ENCODE measurements at places on chromosomes 6 and 20.
A peak's percentile ranks its signal among the peaks of the same experiment; 100 is the strongest.

GRCh38 chr6:22240025-22240424 is 56.8 kb downstream of the PRL start:
- no peak for DNase-seq

- no peak for DNase-seq
Observed at GRCh38 chr6:169335301-169335700, 81.7 kb upstream of the THBS2 start.

DNA sequence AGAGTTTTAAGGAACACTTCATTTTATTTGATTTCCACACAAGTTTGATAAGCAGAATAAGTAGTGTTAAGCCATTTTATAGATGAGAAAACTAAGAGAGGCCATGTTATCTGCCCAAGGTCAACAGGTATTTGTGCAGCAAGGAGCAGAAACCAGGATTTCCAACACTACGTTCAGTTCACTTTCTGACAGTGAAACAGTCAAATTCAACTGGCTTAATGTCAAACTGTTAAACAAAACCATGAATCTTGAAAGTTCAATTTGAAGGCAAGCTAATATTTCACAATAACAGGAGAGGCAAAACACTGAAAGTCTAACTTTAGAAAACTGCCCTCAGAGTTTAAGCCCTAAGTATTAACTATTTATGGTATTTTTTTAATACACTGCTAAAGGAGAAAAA is 32.6 kb downstream of the DTNBP1 start:
- no peak for DNase-seq

DNA sequence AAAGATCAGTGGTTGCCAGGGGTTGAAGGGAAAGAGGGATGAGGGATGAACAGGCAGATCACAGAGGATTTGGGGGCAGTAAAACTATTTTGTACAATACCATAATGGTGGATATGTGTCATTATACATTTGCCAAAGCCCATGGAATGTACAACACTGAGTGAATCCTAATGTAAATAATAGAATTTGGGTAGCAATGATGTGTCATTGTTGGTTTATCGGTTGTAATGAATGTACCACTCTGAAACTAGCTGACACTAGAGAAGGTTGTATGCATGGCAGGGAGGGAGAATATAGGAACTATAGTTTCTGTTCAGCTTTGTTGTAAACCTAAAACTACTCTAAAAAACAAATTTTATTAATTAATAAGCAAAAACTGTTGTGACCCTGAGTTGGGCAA is 17.8 kb upstream of the ASF1A start:
- DNase-seq, result no peak

- DNase-seq, result no peak
Observed at GRCh38 chr6:169838346-169839028, 87.1 kb downstream of the ERMARD start.

DNA sequence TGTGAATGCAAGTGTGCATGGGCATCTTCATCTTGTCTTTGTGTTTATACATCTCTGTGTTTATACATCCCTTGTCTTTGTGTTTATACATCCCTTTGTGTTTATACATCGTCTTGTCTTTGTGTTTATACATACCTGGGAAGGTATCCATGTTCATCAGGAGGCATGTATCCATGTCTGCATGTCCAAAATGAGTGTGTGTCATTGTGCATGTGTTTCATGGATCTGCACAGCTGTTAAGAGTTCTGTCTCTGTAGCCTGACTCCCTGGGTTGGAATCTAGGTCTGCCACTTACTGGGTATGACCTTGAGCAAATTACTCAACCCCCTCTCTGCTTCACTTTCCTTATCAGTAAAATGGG is 50.1 kb upstream of the SIRPA start:
- no peak for DNase-seq

DNA sequence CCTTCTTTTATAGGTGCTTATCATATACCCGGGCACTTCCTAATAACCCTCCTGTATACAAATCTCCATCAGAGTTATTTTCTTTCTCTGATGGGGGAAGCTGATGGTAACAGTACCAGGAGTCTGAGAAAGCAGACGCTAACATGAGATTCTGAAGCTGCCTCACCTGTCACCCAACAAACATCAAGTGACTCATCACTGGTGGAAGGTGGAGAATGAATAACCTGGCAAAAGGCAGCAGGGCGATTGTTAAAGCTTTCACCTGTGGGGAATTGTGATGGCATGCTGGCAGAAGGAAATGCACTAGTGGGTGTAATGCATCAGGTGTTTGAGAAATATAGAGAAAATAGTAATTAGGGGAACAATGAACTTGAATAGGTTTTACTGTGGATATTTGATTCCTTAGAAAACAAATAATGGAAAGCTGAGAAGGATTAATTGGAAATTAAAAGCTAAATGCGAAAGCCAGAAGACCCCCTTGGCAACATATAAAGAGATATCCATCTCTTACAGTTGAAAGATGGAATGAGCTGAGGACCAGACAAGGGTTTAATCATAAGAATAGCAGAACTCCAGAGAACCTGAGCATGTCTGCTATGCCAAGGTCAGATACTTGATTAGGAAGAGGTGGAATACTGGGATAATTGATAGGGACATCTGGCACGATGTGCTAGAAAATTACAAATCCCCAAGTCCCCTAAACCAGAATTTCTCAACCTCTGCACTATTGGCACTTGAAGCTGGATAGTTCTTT is 517.1 kb downstream of the PKHD1 start:
- DNase-seq, result no peak

- DNase-seq, result no peak
Observed at GRCh38 chr20:48310305-48310704, 517.5 kb downstream of the PREX1 start.

DNA sequence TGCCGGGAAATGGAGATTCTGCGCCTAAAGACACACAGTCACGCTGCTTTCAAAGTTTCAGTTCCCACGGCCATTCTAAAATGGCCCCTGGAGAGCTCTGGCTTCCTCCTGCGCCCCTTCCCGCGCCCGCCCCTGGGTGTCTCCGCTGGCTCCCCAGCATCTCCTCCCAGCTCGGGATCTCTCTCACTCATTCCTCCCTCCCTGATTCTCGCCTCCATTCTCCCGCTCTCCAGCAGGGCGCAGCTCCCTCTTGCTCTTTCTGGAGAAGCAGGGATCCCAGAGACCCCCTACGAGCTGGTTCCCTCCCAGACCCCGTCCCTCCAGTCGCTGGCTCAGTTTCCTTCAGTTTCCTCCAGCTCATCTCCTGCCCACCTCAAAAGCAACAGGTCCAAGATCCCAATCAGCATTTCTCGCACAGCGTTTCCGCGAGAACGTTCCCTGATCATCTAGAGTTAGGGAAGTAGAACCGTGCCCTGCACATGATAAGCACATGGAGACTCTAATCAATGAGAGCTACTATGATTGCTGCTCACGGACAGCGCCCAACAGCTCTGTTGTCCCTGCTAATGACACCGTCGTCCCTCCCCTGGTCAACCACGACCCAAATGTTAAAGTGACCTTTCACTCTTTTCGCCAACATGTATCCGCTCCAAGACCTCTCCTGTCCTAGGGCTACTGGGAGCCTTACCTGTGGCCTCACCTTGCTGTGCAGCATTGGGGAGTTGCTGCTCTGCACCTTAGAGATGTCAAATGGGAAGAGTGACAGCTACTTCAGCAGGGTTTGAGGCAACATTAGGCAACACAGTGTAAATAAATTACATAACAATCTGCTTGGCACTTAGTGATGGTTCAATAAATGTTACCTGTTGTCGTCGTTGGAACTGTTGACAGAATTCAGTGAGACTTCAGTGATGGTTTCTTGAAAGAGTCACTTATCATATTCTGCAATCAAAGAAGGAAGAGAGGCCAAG is 218.5 kb upstream of the QKI start:
- DNase-seq, result no peak

GRCh38 chr20:13554076-13554475 is 84.7 kb downstream of the TASP1 start:
- DNase-seq, result no peak

- no peak for DNase-seq
Observed at GRCh38 chr20:18465536-18466200, 1.2 kb downstream of the DZANK1 start.

- DNase-seq, result no peak
Observed at GRCh38 chr6:161033667-161034066, 42.1 kb downstream of the MAP3K4 start.

DNA sequence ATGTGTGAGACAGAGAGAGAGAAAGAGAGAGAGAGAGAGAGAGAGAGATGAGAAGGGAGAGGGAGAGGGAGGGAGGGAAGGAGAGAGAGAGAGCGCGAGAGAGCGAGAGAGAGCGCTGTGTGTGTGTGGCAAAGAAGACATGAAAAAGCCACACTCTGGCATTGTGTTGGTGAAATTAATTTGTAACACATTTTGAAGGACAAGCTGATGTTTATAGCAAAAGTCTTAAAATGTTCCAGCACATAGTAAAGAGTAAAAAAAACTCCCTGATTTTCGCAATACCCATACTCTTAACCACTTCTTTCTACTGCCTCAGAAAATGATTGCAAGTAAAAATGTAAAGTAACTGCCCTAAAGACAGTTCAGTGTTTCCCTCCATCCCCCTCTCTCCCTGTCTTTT is 56.7 kb downstream of the SLC22A1 start:
- peak; percentile 1 for DNase-seq

DNA sequence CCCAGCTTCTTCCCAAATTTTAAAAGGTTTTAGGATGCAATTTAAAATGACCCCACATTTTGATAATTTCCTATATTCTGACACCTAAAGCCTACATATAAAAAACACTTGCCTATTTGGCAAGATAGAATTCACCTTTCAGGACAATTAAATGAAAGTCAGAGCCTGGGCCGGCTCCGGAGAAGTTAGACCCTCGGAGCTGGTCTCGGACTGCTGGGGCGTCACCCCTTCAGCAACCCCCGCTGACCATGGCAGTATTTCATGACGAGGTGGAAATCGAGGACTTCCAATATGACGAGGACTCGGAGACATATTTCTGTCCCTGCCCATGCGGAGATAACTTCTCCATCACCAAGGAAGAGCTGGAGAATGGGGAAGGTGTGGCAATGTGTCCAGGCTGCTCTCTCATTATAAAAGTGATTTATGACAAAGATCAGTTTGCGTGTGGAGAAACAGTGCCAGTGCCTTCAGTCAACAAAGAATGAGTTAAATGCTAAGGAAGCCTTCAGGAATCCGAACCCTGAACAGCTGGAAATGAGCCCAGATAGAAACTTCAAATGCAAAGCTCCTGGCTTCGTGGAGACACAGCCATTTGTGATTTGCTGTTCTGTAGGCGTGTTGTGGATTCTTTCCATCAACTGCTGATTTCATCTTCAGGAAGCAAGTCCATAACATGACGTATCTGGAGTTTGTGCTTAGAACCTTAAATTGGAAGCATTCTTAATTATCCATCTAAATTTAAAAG is 16.0 kb downstream of the TCFL5 start:
- no peak for DNase-seq

DNA sequence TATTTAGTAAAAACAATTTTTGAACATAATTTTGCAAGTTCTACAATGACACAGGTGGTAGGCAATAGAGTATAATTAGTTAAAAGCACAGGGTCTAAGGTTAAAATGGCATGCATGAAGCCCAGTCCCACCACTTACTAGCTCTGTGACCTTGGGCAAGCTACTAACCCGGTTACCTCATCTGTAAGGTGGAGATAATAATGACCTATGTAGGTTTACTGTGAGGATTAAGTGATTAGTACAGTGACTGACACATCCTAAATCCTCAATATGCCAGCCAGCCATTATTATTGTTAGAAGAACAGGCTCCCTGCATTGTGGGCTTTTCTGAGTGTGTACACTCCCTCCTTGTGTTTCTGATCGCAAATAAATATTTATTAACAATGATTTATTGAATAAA is 26.2 kb downstream of the ATXN1 start:
- no peak for DNase-seq

- peak; percentile 72 for DNase-seq
Observed at GRCh38 chr6:15266423-15266996, 20.6 kb downstream of the JARID2 start.

DNA sequence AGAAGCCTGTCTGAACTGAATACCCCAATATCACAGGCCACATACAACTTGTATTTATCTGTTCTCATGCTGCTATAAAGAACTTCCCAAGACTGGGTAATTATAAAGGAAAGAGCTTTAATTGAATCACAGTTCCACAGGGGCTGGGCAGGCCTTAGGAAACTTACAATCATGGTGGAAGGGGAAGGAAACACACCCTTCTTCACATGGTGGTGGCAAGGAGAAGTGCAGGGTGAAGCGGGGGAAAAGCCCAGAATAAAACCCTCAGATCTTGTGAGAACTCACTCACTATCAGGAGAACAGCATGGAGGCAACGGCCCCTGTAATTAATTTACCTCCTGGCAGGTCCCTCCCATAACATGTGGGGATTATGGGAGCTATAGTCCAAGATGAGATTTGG is 50.3 kb upstream of the FNDC1 start:
- DNase-seq, result peak; percentile 65

DNA sequence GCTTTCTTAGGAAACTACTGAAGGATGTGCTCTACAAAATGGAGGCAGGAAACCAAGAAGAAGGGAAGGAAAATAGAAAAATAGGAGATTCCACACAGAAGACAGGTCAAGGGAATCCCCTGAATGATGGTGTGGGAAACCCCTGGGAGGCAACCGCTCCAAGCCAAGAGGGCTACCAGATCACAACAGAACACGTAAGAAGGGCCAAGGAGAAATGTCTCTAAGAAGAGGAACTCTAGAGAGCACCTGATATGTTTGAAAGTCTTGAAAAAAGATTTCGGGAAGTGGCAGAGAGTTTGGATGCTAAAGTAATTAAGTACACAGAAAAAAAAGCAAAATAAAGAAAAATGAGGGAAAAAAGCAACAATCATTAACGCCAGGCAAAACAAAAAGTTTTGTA is 7.1 kb downstream of the KIF13A start:
- peak; percentile 75 for DNase-seq

DNA sequence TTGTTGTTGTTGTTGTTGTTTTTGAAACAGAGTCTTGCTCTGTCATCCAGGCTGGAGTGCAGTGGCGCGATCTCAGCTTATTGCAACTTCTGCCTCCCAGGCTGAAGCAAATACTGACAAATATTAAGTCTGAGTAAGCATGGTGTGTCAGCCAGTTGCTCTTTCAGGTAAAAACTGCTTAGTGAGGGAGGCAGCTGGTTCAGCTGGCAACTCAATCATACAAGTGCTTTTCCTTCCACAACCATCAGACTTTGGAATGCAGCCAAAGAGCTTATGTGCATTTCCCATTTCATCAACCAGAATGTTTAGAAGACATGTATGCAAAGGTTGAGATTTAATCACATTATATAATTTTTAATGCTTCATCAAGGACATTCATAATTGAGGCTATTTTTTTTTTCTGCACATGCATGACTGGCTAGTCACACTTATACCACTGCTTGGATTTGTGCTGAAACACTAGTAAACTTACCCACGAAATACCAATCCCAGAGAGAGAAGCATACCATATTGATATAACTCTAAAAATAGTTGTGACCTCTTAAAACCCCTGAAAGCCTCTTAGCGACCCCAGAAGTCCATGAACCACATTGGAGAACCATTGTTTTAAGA is 56.0 kb downstream of the CLIC5 start:
- DNase-seq, result no peak

Data from suppressor macrophage treated with lipopolysaccharide for 1 hour (primary cell).